Pancreas (tissue), 10 donors: ENCODE measurements at places on chromosomes 12 and 14.

- peak; percentile 67 for DNase-seq
Observed at GRCh38 chr14:81594012-81594411, 60.4 kb upstream of the SEL1L start.

- DNase-seq: no peak
Observed at GRCh38 chr14:95431199-95432143, 85.0 kb downstream of the SYNE3 start.

- no peak for DNase-seq
Observed at GRCh38 chr12:71602761-71603577, 60.7 kb downstream of the ZFC3H1 start.

DNA sequence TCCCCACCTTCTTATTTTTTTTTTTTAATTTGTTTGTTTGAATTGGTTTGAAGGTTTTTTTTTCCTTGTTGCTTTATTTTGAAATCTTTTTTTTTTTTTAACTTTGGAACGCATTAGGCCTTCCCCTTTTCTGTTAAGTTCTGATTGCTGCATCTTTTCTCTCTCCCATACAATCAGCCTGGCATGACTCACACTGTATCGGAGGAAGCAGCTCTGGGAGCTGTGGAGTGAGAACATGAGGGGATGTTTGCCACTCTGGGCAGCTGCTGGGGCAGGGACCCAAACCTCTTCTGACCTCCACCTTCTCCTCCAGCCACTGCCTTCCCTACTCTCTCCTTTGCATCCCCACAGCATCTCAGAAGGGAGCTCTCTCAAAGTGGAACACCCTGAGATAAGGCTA is 160.3 kb upstream of the FKBP4 start:
- DNase-seq: no peak

- no peak for DNase-seq
Observed at GRCh38 chr14:42944284-42944683, 1337.6 kb downstream of the LRFN5 start.

DNA sequence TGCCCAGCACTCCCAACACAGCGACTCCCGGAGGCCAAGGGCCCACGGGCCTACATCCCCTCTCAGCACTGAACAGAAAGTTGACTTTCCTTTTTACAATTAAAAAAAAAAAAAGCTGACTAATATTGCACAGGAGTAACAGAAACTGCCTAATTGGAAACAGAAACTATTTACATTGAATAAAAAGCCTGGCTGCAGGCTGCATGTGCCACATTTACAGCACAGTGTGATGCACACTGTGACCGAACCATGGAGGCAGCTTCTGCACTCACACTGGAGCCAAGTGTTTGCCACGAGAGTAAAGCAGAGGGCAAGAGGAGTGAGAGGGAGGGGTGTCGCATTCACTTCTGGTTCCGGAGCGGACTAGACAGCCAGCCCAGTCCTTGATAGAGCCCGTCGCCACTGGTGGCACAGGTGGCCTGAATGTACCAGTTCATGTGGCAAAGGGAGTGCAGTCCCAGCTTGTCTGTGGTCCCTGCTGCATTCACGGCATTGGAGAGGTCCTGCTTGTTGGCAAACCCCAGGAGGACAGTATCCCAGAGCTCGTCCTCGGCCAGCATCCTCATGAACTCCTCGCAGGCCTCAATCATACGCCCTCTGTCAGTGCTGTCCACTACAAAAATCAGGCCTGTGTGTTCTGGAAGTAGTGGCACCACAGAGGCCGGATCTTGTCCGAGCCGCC is 59.2 kb downstream of the SPPL3 start:
- DNase-seq: no peak

GRCh38 chr14:23120541-23121251 is 1.6 kb upstream of the CEBPE start:
- DNase-seq: peak; percentile 85

GRCh38 chr12:105234197-105234596 is 1.8 kb downstream of the APPL2 start:
- no peak for DNase-seq

GRCh38 chr12:20438299-20438779 is 70.0 kb downstream of the PDE3A start:
- DNase-seq: no peak

DNA sequence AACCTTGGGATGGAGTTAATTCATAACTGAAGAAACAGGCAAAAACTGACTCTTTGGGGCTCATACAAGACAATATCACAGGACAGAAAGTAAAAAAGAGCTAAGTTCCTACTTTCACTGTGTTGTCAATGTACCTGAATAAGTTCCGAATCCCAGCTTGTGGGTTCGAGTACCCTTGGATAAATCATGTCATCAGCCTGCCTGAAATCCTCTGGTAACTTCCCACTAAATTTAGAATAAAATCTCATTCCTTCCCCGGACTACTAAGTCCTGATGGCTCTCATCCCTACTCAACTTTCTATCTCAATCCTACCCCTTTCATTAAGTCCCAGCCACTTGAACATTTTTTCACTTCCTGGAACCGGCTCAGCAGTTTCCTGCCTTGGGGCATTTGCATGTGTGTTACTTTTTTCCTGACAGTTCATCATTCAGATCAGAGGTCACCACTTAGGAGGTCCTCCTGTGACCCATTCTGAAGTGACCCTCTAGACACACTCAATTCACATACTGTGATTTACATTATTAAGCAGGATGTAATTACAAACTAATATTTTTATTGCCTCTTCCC is 12.7 kb downstream of the ERP29 start:
- DNase-seq: no peak

GRCh38 chr14:28143316-28143715 is 623.3 kb upstream of the FOXG1 start:
- no peak for DNase-seq

DNA sequence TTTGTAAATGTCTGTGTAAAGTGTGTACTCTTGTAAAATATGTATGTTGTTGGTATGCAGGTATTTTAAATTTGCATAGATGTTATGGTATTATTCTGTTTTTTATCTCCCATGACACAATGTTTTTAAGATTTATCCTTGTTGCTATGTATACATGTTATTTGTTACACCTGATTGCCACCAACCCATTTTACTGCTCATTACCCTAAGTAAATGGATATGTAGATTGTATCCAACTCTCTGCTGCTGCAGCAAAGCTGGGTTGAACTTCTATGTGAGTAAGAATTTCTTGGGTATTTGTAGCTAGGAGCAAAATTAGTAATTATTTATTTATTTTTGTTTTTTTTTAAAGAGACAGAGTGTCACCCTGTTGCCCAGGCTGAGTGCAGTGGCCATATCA is 6.2 kb downstream of the APAF1 start:
- no peak for DNase-seq

DNA sequence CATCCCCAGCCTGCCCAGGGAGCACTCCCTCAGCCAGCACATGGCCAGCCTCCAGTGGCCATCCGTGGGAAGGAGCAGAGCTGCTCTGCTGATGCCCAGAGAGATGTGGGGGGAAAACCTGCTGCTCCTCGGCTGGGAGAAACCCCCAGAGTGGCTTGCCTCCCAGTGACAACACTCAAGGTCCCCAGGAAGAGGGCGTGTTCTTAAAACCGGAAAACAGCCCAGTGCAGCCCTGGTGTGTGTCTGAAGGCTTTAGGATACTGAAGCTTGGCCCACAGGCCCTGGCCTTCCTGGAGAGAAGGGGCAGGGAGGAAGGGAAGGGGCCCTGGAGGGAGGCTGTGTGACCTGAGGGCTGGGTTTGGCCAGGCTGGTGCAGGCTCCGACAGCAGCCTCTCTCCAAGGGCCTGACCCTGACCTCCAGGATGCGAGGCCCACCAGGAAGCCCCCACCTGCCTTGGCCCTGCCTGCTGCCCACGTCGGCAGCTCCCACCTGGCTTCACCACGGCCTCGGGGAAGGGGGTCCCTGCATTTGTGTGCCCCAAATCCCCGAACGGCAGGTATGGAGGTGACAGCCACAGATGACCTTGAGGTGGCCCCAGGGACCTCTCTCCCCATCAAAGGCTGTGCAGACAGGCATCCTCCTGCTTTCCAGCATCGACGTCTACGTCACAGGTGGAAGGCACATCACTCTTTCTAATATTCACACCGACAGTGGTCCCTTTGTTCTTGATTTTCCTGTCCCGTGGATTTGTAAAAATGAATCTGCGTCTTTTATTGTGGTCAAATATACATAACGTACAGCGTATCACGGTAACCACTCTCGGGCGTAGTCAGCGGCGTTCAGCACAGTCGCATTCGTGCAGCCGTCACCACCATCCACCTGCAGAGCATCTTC is 190.0 kb upstream of the C14orf180 start:
- DNase-seq: no peak

DNA sequence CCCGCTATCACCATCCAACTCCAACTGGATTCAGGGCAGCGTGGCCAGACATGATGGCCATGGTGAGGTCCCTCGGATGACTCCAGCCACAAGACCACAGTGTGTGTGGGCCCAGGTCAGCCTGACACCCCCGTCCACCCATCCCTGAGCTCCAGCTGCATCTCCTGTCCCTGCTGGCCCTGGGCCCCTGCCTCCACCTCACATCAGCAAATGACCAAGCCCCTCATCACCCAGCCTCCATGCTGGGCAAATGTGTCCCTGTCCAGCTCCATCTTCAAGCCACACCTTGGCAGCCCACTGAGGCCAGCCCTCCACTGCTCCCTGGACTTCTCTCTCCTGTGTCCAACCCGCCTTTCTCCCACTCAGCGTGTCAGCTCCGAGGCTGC is 3.2 kb downstream of the GPR132 start:
- no peak for DNase-seq

DNA sequence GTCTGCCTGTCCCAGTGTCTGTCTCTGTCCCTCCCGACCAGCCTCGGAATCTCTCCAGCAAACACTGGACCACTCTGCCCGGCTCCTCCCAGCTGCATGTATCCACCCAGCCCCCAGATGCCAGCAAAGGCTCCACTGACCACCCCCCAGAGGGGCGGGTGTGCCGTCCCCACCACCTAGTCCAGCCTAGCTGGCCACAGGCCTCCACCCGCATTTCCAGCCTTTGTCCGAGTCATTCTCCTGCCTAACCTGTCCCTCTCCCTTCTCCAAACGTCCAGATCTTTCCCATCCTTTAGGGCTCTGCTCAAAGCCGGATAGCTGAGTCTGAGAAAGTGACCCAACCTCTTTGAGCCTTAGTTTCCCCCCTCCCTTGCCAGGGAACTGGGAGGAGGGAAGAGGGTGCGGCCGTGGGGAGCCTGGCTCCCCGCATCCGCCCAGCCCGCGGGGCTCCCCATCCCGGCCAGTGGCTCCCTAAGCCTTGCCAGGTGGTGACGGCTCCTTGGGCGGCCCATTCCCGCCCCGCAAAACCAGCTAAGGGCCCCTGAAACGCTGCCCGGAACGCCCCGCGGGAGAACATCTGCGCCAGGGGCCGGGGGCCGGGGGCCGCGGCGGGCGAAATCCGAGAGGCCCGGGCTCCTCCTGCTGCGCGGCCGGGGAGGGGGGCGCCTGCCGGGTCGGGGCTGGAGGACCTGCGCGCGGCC is 34.6 kb upstream of the ANKRD9 start:
- no peak for DNase-seq

- no peak for DNase-seq
Observed at GRCh38 chr14:104428860-104429259, 150.7 kb upstream of the C14orf180 start.

DNA sequence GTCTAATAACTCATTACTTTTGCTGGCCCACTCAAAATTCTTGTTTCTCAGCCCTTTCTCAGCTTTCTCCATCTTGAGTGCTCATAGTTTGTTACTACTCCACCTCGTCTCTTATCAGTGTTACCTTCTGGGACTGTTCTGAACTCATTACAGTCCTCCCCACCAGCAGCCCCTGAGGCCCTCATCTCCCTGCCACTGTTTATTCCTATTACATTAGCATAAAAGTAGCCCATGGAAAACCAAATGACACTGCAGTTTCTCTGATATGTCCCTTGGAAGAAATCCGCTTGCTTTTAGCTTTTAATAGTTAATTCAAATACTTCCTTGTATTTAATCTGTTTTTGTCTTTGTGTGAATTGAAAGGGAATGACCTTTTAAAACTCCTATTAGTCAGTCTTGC is 7.6 kb downstream of the AKAP6 start:
- DNase-seq: no peak

GRCh38 chr12:42372154-42372791 is 46.3 kb downstream of the PPHLN1 start:
- no peak for DNase-seq

GRCh38 chr12:48182631-48183030 is 813 bp upstream of the CCDC184 start:
- DNase-seq: no peak

DNA sequence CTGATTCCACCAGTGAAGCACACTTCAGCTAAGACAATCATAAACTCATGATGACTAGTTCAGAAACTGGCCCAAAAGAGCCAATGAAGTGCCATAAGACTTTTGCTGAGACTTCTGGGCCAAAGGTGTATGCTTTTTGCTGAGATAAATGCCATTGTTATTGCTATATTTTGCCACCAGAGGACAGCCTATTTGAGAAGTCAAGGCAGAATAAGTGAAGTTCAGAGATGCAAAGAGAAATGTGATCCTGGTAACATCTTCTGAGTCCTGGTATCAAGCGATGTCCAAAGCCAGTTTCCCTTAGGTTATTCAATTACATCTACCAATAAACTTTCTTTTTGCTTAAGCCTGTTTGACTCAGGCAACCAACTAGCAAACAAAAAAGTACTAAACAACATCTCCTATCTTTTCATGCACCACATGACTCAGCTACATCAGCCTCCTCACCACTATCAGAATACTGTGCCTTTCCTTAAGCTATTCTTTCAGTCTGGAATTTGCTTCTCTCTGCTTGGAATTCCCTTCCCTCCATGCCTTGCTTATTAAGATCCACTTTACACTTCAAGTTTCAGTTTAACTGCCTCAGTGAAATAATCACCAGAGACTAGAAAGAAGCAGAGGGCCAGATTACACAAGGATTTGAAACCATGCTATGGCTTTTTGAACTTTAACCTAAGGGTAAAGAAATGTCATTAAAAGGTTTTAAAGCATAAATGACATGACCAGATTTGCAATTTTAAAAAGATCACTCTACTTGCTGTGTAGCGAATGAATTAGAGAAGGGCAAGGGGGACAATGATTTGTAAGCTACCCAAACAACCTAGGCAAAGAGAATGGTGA is 14.0 kb downstream of the CRY1 start:
- no peak for DNase-seq

- no peak for DNase-seq
Observed at GRCh38 chr14:76814726-76815645, 2.3 kb upstream of the ANGEL1 start.

DNA sequence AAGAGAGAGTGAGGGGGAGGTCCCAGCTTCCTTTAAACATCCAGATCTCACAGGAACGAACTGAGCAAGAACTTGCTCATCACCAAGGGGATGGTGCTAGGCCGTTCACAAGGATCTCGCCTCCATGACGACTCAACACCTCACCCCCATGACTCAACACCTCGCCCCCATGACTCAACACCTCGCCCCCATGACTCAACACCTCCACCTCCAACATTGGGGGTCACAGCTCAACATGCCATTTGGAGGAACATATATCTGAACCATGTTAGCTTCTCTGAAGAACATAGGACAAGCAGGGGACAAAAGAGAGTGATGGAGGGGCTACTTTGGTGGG is 66.0 kb upstream of the LHX5 start:
- no peak for DNase-seq

GRCh38 chr12:113533842-113534375 is 62.2 kb upstream of the LHX5 start:
- no peak for DNase-seq
